ENCODE measurements at places on chromosomes 5 and 9. TPM values are rescaled to one million over a fixed set of nuclear protein-coding genes. Genes with fewer than 3 reads are reported as not detected.

Gene TMEM174
- not detected for total RNA-seq

- DNase-seq = no peak
These were observed 164.9 kb downstream of the SEMA6A start for GRCh38 chr5:116409591-116410296.

- DNase-seq = no peak
These were observed 396.3 kb downstream of the KDM4C start for GRCh38 chr9:7154003-7154619.

DNA sequence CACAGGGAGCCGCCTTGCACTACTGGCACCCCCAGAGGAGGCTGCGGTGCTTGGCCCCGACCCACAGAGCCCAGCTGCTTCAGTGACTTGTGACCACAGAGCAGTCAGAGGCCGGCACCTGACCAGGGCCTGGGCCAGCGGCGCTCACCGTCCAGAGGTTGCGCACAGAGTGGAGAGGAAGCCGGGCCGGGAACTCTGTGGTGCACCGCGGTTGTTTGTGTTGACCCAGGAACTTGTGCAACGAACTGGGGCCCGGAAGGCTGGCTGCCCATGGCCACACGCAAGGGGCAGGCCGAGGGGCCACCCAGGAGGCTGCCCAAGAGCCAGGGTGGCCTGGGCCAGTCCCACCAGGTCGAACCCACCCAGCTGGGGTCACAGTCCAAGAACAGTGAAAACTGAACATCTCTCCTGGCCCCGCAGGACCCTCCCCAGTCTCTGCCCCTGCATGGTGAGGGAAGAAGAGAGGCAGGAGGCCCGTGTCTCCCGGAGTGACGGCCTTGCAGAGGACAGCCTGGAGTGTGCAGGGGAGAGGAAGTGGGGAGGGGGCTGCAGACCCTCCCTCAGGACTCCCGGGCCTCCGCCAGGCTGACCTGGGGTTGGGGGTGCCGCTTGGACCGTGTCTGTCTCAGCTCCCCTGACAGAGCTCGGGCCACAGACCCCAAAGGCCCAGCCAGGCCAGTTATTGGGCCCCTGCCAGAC lies 42.8 kb upstream of the EGFL7 start:
- DNase-seq = peak; percentile 95

- peak; percentile 42 for DNase-seq
These were observed 238.0 kb upstream of the PTGER4 start for GRCh38 chr5:40441733-40442132.

All from Right ventricle myocardium inferior (tissue), 1 donor.